Nasal cavity respiratory epithelium epithelial cell of viscerocranial mucosa (primary cell): ENCODE measurements at places on chromosomes 11 and 22. TPM values are rescaled to one million over a fixed set of nuclear protein-coding genes. Genes with fewer than 3 reads are reported as not detected.

The GAS2L1 gene
- total RNA-seq, result 6.2 and 19.4 TPM in 2 replicates

The GRM5 gene
- under 0.01 TPM in 1 of 2 replicates, not detected in the other for total RNA-seq

The RPL27A gene
- 766 and 1,323 TPM in 2 replicates for total RNA-seq

The ZC3H12C gene
- total RNA-seq, result 7.2 and 15.8 TPM in 2 replicates

The SYCE3 gene
- 0.28 TPM in 1 of 2 replicates, not detected in the other for total RNA-seq

The LINC01488 gene
- total RNA-seq, result not detected in 2 replicates

The MMP27 gene
- not detected in 2 replicates for total RNA-seq

The IFT27 gene
- 11.7 and 12.0 TPM in 2 replicates for total RNA-seq

The COMMD9 gene
- 8.5 and 24.8 TPM in 2 replicates for total RNA-seq

The TEAD1 gene
- total RNA-seq, result 37.9 and 42.6 TPM in 2 replicates

The PLET1 gene
- not detected in 2 replicates for total RNA-seq

The PRODH gene
- 6.2 and 9.4 TPM in 2 replicates for total RNA-seq
